Activated B cell treated with CpG ODN at 0.5 μM for 24 hours (primary cell): ENCODE measurements at places on chromosomes 4 and X.
A peak's percentile ranks its signal among the peaks of the same experiment; 100 is the strongest.

DNA sequence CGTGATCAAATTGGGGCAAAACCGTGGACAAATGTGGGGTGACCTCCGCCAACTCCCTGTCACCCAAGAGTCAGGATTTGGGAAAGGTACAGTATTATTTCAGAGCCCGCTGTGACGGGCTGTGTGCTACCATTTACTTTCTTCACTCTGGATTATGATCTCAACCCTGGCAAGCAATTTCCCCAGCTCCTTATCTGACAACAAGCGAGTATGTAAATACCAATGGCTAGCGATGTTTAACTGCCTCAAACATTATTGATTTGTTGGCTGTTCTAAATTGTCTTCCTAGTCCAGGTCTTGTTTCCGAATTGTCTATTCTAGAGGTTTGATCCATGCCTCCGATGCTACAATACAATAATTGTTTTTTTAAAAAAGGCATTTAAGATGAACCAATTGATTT, 17.7 kb upstream of the PITX2 start:
- H3K27me3 ChIP-seq, result peaks cover 73% of the 10 kb centered on the region
- no peak for DNase-seq
- no peaks in the 10 kb centered on the region for H3K4me1 ChIP-seq
- no peak overlapping the region for H3K4me3 ChIP-seq
- no peaks in the 10 kb centered on the region for H3K36me3 ChIP-seq
- no peak overlapping the region for H3K27ac ChIP-seq

DNA sequence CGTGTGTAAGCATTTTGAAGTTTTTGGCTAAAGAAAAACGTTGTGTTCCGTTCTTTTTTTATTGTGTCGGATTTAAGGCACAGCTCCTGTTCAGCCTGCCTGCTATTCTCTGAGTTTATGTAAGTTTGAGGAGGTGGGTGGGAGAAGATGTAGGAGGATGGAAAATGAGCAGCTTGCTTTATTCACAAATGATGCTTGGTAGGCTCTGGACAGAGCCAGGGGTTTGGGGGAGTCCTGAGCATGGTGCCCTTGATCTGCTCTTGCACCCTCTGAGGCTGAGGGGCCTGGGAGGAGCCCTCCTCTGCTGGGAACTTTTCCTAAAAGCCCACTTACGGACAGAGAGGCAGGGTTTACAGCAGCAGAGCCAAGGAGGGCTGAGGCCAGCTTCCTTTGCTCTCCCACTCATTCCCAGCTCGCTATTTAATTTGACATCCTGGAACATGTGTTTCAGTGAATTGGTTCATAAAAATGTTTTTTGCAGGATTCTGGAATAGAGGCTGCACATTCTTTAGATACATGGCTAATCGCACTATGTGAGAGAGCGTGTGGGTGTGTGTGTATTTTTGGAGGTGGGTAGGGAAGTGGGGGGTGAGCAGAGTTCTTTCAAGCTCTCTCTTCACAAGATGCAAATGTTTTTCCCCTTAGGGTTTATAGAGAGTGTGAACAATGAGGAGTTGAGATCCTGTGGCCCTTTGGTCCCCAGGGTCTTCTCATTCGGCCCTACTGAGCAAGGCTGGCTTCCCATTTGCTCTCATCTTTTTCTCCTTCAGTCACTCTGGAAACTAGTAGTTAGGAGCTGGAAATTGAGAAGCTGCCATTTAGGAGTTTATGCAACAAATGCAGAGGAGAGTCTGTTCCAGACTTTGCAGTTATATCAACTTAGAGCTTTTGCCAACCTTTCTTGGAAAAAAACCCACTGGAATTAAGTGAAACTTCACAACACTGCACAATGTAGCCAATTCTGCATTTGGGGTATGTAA, 32.1 kb downstream of the TMEM131L start:
- H3K4me3 ChIP-seq, result peak overlapping the region; percentile 73
- no peaks in the 10 kb centered on the region for H3K27me3 ChIP-seq
- H3K36me3 ChIP-seq, result peaks cover 71% of the 10 kb centered on the region
- H3K27ac ChIP-seq, result peak overlapping the region; percentile 80
- H3K4me1 ChIP-seq, result peaks cover 94% of the 10 kb centered on the region
- no peak for DNase-seq

DNA sequence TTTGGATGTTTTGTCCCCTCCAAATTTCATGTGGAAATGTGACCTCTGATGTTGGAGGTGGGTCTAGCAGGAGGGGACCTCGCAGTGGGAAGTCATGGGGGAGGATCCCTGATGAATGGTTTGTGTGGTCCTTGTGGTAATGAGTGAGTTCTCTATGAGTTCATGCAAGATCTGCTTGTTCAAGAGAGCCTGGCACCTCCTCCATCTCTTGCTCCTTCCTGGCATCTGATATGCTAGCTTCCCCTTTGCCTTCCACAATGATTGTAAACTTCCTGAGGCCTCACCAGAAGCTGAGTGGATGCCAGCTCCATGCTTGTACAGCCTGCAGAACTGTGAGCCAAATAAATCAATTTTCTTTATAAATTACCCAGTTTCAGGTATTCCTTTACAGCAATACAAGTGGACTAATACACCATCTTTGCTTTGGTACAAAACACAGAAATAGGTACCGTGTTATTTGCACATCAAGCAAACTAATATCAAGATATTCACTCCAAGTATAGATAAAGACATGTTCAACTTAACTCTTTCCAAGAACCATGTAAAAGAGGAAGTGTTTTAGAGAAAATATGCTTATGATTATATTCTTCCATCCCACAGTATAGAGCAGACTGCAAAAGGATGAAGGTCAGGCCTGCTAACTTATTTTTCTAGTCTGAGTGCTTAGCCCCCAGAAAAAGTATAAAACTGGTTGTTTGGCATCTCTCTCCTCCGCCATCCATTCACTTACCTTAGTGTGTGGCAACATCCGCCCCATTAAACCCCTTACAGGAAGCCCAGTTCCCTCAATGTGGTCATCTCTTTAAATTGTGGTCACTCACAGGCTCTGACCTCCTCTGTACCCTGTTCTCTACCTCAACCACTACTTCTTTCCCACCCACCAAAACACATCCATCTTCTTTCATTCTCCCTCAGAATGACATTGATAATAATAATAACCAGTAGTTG, 6.7 kb downstream of the ARAP2 start:
- no peak for DNase-seq
- H3K27me3 ChIP-seq, result no peaks in the 10 kb centered on the region
- peak overlapping the region; percentile 7 for H3K27ac ChIP-seq
- no peak overlapping the region for H3K4me3 ChIP-seq

DNA sequence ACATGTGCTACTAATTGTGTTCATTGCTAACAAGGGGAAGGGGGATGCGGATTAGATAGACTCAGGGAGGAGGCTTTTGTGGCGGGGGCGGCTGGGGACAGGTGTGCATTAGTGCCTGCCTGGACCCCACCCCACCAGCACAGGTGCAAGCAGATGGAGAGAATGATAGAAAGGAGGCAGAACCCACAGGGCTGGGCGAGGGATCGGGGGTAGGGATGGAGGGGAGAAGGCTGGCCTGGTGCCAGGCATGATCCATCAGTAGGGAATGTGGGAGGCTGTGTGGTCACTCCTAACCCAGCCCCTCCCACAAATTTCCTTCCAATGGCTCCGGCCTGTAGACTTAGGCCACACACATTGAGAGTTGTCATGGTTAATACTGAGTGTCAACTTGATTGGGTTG, 30.5 kb upstream of the CRMP1 start:
- no peak overlapping the region for H3K4me3 ChIP-seq
- H3K4me1 ChIP-seq, result no peaks in the 10 kb centered on the region
- DNase-seq, result no peak
- no peak overlapping the region for H3K27ac ChIP-seq

DNA sequence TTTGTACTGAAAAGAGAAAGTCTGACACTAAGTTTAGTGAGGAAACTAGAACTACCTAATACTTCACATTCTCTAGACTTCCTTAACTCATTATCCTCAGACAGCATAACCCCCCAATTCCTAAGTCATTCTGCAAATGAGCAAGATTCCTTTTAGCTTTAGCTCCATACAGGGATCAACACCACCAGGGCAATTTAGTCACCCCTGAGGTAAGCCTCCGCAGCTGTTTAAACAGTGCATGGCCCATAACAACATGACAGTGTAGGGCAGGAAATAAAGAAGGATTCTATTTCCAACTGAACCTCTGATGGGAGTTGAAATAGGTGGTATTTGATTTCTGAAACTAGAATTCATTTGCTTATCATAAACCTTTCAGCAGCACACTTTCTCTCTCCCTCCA, 112.8 kb upstream of the DKK2 start:
- H3K36me3 ChIP-seq, result no peaks in the 10 kb centered on the region
- H3K27ac ChIP-seq, result no peak overlapping the region
- no peaks in the 10 kb centered on the region for H3K4me1 ChIP-seq
- H3K4me3 ChIP-seq, result no peak overlapping the region
- H3K27me3 ChIP-seq, result no peaks in the 10 kb centered on the region
- no peak for DNase-seq

GRCh38 chr4:148477276-148477675, 35.1 kb upstream of the NR3C2 start:
- H3K4me3 ChIP-seq, result no peak overlapping the region
- H3K4me1 ChIP-seq, result no peaks in the 10 kb centered on the region
- H3K36me3 ChIP-seq, result peaks cover 2% of the 10 kb centered on the region
- H3K27me3 ChIP-seq, result no peaks in the 10 kb centered on the region
- no peak overlapping the region for H3K27ac ChIP-seq

DNA sequence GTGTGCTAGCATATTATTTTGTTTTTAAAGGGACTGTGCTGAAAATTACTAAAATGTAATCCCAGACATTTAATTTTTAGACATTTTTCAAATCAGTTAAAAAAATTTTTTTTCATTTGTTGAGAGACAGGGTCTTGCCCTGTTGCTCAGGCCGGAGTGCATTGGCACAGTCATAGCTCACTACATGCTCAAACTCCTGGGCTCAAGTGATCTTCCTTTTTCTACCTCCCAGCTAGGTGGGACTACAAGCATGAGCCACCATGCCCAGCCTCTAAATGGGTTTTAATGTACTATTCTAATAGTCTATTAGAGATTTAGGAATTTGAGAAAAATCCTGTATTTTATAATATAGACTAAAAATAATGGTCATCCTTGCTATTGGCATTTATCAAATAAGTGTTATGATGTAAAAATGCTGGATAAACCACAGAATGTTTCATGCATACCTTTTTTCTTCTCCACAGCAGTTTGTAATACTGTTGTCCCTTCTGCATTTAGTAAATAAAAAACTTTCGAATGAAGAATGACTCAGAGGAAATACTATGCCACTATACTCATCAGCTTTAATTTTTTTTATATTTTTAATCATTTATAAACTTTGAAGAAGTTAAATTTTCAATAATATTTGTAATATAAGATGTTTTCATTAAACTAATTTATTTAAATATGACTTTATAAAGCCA, 29.9 kb downstream of the CPEB2 start:
- no peak overlapping the region for H3K27ac ChIP-seq
- no peaks in the 10 kb centered on the region for H3K27me3 ChIP-seq
- DNase-seq, result no peak

GRCh38 chrX:30659421-30659820, 6.2 kb downstream of the GK start:
- H3K27me3 ChIP-seq, result no peaks in the 10 kb centered on the region
- H3K4me3 ChIP-seq, result no peak overlapping the region
- peaks cover 29% of the 10 kb centered on the region for H3K4me1 ChIP-seq
- H3K27ac ChIP-seq, result peak overlapping the region; percentile 9
- no peak for DNase-seq
- H3K36me3 ChIP-seq, result peaks cover 2% of the 10 kb centered on the region

- H3K27me3 ChIP-seq, result no peaks in the 10 kb centered on the region
- no peaks in the 10 kb centered on the region for H3K4me1 ChIP-seq
- H3K4me3 ChIP-seq, result no peak overlapping the region
- no peaks in the 10 kb centered on the region for H3K36me3 ChIP-seq
- no peak overlapping the region for H3K27ac ChIP-seq
Observed at GRCh38 chrX:39981946-39982345, 115.8 kb downstream of the BCOR start.

- peaks cover 22% of the 10 kb centered on the region for H3K27me3 ChIP-seq
- H3K27ac ChIP-seq, result no peak overlapping the region
- DNase-seq, result no peak
Observed at GRCh38 chrX:74419864-74420195, 1.5 kb upstream of the SLC16A2 start.

DNA sequence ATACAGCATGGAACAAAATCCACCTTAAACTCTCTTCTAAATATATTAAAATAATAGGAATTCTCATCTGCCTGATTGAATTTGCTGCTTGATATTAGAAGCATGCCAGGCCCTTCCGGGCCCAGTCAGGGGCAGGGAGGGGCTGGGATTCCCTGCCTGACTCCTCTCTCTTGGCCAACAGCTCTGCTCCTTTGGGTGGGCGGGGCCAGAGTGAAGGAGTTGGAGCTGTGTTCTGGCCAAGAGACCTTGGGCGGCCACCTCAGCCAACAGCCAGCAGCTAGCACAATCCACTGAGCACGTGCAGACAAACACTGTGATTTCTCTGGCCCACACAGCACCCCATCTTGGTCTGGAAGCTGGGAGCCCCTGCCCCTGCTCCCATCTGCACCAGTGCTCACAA, 140.3 kb downstream of the PJA1 start:
- no peak overlapping the region for H3K4me3 ChIP-seq
- H3K27ac ChIP-seq, result no peak overlapping the region
- no peaks in the 10 kb centered on the region for H3K36me3 ChIP-seq
- H3K4me1 ChIP-seq, result peaks cover 6% of the 10 kb centered on the region
- H3K27me3 ChIP-seq, result no peaks in the 10 kb centered on the region

DNA sequence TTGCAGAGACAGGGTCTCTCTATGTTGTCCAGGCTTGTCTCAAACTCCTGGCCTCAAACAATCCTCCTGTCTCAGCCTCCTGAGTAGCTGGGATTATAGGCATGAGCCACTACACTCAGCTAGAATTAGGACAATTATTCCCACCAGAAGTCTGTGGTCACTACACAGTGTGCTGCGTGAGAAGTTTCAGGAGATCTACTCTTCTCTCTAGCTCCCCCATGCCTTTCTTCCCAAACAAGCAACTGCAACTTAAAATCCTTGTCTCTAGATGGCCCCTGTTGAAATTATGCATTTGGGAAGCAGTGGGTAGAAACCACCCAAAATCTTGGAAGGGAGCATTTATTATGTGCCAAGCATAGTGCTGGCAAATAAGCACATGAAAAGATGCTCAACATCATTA, 21.1 kb upstream of the MAP7D3 start:
- H3K4me3 ChIP-seq, result no peak overlapping the region
- DNase-seq, result no peak
- no peaks in the 10 kb centered on the region for H3K27me3 ChIP-seq

DNA sequence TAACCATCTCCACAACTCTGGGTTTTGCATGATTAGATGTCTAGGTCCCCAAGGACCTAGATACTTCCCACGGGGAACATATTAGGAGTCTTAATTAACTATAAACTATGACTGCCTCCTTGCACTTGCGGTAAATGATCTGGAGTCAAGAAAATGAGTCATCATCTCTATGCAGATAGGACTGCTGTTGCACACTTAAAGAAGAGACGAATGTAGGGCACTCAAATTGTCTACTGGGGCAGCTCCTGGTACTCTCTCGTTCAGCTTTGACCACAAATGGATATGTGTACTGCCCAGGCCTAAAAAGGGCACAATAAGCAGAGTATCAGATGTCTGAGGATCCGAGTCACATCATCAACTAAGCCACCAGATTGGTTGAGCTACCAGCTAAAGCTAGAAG, 1783.4 kb upstream of the AGA start:
- no peak for DNase-seq
- no peaks in the 10 kb centered on the region for H3K27me3 ChIP-seq
- H3K4me3 ChIP-seq, result no peak overlapping the region
- no peaks in the 10 kb centered on the region for H3K4me1 ChIP-seq
- H3K27ac ChIP-seq, result no peak overlapping the region
- no peaks in the 10 kb centered on the region for H3K36me3 ChIP-seq
